ENCODE measurements at places on chromosomes 16 and 17.

DNA sequence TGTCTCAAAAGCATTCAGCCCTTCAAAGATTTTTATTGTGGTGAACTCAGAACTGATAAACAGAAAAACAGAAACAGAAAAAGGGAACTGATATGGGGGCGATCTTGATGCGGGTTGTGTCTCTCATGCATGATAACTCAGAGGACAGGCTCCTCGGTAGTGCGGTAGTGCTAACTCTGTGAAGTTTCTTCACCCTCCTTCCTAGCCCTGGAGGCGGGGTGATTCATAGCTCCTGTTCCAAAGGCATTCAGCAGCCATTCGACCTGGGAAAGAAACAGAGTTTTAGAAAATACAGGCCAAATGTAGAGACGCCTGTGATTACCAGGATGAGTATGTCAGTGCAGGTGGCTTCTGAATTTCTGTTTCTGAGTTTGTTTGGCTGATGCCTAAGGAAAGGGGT is 5.5 kb upstream of the MAF start:
- DNase-seq, result no peak

GRCh38 chr17:69608808-69609472 is 194.4 kb downstream of the MAP2K6 start:
- DNase-seq, result no peak

GRCh38 chr17:45146890-45147580 is 1.2 kb upstream of the HEXIM1 start:
- DNase-seq, result no peak

GRCh38 chr17:18860161-18860972 is 2.4 kb downstream of the PRPSAP2 start:
- no peak for DNase-seq

GRCh38 chr16:57640185-57640584 is 11.8 kb downstream of the ADGRG1 start:
- DNase-seq, result no peak

DNA sequence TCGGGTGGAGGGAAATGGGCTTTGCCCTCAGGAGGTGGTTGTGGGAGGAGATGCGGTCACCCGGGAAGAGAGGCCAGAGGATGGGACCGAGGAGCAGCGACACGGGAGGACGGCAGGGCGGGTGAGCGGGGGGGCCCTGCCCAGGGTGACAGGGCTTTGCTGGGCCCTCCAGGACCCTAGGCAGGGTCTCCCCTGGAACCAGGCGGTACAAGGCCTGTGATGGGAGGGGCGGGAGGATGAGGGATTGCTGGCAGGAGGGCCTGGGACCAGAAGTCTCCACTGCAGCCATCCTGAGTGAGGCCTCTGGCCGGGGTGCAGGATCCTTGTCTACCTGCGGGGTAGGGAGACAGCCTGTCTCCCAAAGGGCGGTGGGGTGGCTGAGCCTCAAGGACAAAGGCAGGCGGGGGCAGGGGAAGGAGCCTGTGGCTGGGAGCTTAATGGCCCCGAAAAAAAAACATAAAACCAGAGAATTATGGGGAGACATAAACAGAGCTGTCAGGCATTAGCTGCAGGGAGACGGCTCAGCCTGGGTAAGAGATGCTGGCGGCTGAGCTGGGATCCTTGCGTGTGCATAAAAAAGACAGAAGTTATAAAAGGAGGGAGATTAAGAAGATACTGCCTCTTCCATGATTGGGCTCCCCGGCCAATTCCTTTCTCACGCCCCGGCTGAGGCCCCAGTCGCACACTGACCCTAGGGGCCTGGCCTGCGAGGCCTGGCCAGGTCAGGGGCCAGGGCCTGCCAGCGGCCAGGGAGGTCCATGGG is 66.7 kb downstream of the SREBF1 start:
- DNase-seq, result no peak

- no peak for DNase-seq
Observed at GRCh38 chr17:30517786-30518185, 40.6 kb downstream of the GOSR1 start.

GRCh38 chr17:38672788-38673706 is 1.7 kb downstream of the EPOP start:
- no peak for DNase-seq

- no peak for DNase-seq
Observed at GRCh38 chr16:30356401-30357084, 1.4 kb upstream of the CD2BP2 start.

- DNase-seq, result no peak
Observed at GRCh38 chr17:50057521-50057991, 1.6 kb downstream of the ITGA3 start.

DNA sequence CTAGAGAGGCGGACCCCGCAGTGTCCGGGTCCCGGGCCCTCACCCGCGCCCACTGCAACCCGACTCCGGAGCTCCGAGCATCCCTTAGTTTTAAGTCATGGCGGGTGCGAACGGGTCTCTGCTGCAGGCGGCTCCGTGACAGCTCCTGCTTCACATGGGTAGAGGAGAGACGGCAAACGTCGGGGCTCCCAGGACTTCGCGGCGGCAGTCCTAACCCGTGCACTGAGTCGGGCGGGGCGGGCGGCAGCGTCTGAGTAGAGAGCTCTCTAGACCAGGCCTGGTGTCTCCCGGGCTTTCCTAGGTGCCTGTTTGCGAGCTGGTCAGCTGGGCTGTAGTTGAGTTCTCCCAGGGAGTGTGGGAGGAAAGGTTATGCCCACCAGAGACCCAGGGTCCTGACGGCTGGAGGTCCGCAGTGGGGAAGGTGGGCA is 345 bp downstream of the TSC2 start:
- no peak for DNase-seq

DNA sequence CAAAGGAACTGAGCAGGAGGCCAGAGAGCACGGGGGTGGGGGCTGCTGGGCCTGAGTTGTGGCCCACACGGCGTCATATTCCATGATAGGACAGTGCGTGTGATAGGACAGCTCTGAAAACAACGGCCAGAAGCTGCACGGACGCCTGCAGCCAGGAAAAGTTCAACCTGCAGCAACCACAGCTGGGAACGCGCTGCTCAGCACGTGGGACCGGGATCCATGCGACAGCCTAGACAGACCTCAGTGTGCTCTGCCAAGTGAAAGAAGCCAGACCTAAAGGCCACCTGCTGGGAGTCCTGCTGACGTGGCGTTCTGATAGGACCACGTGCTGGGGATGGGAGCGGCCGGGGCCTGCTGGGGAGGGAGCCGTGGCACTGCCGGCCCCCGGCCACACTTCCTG is 21.6 kb downstream of the CTU2 start:
- DNase-seq, result no peak

- DNase-seq, result no peak
Observed at GRCh38 chr17:67126983-67127382, 82.6 kb downstream of the CACNG1 start.

DNA sequence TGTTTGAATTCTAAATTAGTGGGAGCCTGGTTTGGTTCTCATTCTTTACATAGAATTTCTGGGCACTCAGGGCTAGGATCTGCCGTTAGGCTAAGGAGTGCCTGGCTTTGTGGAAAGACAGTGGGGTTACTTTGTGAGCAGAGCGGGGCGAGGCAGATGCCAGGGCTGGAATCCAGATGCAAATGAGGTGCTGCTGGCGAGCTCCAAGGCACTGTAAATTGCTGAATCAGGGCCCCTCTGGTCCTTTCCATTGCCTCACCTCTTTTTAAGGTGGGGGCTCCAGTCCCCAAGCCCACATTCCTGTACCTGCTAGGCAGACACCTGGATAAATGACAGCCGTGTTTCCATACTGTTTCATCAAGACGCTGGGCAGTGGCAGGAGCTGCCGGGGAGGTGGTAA is 33.8 kb downstream of the PIPOX start:
- DNase-seq, result no peak

DNA sequence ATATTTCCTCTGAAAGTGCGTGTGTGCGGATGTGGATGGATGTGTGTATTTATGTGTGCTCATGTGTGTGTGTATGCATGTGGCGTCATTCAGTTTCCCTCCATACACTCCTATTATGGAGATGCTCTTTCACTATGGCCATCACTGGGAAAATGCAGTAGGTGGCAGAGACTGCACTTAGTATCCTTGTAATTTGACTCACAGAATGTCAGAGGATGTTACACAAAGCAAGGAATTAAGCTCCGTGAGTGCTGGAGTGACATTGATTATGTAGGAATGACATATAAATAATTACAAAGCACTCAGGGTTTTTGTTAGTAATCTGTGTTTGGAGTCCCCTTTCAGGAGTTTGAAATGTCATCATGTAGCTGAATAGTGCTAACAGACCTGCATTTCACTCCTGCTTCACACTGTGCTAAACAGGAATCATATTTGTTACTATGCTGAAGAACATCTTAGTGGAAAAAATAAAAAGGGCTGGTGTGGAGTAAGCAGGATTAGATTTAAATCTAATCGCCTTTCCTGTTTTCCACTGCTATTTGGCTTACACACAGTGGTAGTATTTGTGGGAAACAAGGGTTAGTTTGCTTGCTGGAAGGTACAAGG is 59.6 kb downstream of the HS3ST4 start:
- DNase-seq, result no peak

DNA sequence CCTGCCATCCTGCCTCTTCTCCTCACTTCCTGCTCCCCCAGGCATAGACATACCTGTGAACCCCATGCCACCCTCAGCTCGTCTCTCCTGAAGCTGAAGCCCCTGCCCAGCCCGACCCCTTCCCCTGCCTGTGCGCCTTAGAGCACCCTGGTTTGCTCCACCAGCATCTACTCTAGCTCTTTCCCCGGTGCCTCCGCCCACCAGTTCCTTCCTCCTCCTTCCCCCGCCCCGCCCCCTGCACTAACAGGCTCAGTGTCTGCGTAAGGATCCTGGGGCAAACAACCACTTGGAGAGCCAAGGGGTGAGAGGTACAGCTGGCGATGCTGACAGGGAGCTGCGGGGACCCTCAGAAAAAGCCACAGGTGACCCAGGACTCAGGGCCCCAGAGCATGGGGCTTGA is 1.9 kb downstream of the GPR142 start:
- DNase-seq, result peak; percentile 27

DNA sequence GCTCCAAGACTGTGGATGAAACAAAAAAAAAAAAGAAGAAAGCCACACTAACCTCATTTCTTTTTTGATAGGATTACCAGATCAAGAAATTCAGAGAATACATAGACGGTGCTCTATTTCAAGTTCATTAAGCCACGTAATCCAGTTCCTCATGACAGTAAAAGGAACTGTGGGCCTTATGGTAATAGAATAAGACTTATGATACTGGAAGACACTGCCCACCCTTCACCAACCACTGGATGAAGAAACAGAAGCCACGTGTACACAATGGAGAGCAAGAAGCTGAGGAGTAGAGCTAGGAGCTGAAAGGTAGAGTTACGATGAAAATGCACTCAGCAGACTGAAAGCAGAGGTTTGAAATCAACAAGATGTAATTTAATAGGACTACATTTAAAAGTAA is 11.2 kb downstream of the NCBP3 start:
- no peak for DNase-seq

- no peak for DNase-seq
Observed at GRCh38 chr16:55349867-55350266, 25.9 kb downstream of the IRX6 start.

DNA sequence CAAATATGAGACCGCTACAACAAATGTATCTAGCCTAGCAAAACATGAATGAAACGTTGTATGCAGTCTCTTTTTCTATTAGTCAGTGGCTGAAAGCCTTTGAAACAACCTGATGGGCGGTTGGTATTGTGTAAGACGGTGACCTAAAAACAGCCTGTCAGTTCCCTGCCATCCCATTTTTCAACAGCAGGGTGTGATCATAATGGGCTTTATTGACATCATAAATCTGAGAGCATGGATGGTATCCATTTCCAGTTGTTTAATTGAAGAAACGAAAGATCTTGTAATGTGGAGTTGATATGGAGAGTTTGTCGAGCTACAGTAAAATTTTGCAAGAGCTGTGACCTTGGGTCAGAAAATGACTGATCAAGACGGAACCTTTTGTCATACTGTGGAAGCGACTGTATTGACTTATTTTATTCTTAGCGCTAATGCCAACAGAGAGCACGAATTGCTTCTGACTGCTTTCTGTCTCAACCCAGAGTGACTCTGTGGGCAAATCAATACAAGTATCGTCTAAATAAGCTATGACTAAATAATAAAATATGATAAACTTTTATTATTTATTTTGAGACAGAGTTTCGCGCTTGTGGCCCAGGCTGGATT is 12.3 kb upstream of the MEIOB start:
- no peak for DNase-seq

GRCh38 chr17:3843935-3844516 is 2.0 kb downstream of the NCBP3 start:
- DNase-seq, result no peak

GRCh38 chr17:64343071-64343774 is 47.4 kb downstream of the PECAM1 start:
- DNase-seq, result no peak

DNA sequence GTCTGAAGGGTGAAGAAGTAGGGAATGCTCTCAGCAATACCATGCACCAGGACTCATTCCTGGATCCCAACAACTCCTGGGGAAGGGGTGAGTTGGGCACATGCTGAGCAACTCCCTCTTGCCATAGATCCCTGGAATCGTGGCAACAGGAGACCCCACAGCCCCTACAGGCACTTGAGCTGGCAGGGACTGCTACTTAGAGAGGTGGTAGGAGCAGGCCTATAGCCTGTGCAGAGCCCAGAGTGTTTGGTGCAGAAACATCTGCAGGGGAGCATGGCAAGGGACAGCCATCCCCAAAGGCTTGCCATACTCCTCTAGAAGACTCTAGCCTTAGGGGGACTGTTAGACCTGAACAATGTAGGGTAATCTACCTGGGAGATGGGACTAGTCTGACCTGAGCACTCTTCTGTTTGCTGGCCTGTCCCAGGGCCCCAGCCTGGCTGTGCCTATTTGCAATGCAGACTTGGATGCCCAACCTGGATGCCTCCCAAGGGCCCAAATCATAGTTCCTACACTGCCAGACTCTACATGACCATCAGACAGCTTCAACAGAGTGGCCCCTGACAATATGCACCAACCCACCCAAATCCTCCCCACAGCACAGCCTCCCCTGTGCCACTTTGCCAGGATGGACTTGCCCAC is 568.6 kb upstream of the KIF2B start:
- no peak for DNase-seq

- no peak for DNase-seq
Observed at GRCh38 chr17:68074279-68074678, 38.7 kb downstream of the KPNA2 start.

DNA sequence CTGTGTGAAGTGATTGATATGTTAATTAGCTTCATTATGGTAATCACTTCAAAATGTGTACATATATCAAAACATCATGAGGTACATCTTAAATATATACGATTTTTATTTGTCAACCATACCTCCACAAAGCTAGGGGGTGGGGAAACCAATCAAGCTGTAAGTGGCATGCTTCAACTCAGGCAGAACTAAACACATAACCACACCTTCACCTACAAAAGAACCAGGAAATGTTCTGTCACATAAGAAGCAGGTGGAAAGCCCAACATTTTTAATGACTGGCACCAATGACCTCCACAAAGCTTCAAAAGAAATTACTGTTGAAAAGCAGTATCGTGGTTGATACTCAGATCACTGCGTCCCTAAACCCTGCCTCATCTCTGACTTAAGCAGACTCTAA is 867.7 kb upstream of the EEF2KMT start:
- no peak for DNase-seq

- DNase-seq, result no peak
Observed at GRCh38 chr16:23416816-23417215, 36.2 kb downstream of the COG7 start.

Measured in activated naive CD8-positive, alpha-beta T cell treated with anti-CD3 and anti-CD28 coated beads, Interleukin-2, amount 50 U/mL, for 16 hours (primary cell).